ENCODE measurements at places on chromosomes 7 and 10. TPM values are rescaled to one million over a fixed set of nuclear protein-coding genes. Genes with fewer than 3 reads are reported as not detected.
A peak's percentile ranks its signal among the peaks of the same experiment; 100 is the strongest.

GRCh38 chr10:77888356-77888703 lies 38.2 kb downstream of the DLG5 start:
- H3K27me3 ChIP-seq: no peaks in the 10 kb centered on the region
- no peak overlapping the region for H3K4me3 ChIP-seq
- no peak overlapping the region for H3K27ac ChIP-seq
- H3K36me3 ChIP-seq: no peaks in the 10 kb centered on the region
- H3K4me1 ChIP-seq: no peaks in the 10 kb centered on the region

The MYL10 gene
- not detected for total RNA-seq

DNA sequence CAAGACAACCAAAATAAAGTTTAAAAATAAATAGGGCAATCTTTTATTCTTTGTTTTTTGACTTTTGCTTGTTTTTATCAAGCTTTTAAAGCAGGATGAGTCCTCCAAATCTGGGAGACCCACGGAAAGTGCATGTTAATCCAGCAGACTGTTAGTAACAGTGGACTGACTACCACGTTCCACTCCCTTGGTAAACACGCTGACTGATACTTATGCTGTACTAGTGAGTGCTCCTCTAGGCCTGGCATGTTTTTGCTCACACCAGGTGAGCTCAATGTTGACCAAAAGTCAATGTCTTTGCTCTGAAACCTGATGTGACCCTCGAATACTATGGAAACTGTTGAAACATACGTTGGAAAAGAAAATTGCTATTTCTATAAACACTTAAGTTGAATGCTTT lies 88.4 kb downstream of the KIAA1549 start:
- peaks cover 5% of the 10 kb centered on the region for H3K27me3 ChIP-seq
- no peaks in the 10 kb centered on the region for H3K36me3 ChIP-seq
- H3K27ac ChIP-seq: no peak overlapping the region
- DNase-seq: no peak
- H3K4me1 ChIP-seq: peaks cover 6% of the 10 kb centered on the region

The RADIL gene
- total RNA-seq: 0.42 TPM

GRCh38 chr10:78894089-78894840 lies 174.5 kb upstream of the ZMIZ1 start:
- no peak for DNase-seq
- no peak overlapping the region for H3K27ac ChIP-seq
- peaks cover 3% of the 10 kb centered on the region for H3K27me3 ChIP-seq
- H3K4me1 ChIP-seq: no peaks in the 10 kb centered on the region
- no peaks in the 10 kb centered on the region for H3K36me3 ChIP-seq

DNA sequence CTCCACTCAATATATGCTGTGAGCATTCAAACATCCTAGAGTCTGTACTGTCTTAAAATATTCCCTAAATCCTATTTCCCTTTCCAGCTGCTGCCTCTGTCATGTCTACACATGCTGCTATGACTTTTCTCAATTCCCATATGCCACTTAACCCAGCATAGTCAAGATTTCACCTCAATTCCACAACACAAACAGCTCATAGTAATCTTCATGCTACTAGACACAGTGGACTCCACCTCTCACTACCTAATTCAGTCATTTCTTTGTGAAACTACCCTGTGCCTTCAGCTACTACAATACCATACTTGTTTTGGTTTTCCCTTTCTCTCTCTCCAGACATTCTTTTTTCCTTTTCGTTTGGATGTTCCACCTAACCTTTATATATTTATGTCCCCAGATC lies 45.5 kb downstream of the GSAP start:
- no peaks in the 10 kb centered on the region for H3K4me1 ChIP-seq
- no peak overlapping the region for H3K4me3 ChIP-seq
- peaks cover 6% of the 10 kb centered on the region for H3K36me3 ChIP-seq
- H3K27ac ChIP-seq: no peak overlapping the region

The MYOZ1 gene
- total RNA-seq: not detected

DNA sequence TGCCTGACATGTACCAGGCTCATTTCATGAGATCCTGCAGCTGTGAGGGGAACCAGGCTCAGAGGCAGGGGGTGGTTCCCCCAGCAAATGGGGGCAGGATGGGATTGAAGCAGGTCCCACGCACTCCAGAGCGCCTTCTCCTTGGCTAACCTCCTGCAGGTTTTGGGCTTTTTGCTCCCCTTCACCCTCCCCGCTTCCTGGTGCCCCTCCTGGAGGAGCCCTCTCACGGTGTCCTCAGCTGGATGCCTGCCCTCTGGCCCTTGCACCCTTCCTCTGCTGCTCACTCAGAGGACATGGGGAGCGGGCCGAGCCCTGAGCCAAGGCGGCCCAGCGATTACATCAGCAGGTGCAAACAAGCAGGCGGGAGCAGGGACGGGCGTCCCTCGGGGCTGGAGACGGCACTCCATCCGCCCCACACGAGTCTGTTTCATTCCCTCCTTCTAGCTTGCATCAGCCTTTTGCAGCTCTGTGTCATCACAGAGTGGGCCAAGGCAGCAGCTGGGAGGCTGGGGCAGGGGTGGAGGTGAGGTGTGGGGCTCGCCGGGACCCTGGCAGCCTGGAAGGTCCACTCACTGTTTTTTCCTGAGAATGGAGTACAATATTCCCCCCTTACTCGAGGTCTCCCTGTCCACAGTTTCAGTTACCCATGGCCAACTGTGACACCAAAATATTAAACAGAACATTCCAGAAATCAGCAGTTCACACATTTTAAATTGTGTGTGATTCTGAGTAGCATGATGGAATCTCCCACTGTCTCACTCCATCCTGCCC lies 52.7 kb upstream of the SLC29A3 start:
- no peak overlapping the region for H3K4me3 ChIP-seq
- no peaks in the 10 kb centered on the region for H3K4me1 ChIP-seq
- no peaks in the 10 kb centered on the region for H3K27me3 ChIP-seq
- H3K36me3 ChIP-seq: no peaks in the 10 kb centered on the region
- H3K27ac ChIP-seq: no peak overlapping the region

The TUBAL3 gene
- not detected for total RNA-seq

DNA sequence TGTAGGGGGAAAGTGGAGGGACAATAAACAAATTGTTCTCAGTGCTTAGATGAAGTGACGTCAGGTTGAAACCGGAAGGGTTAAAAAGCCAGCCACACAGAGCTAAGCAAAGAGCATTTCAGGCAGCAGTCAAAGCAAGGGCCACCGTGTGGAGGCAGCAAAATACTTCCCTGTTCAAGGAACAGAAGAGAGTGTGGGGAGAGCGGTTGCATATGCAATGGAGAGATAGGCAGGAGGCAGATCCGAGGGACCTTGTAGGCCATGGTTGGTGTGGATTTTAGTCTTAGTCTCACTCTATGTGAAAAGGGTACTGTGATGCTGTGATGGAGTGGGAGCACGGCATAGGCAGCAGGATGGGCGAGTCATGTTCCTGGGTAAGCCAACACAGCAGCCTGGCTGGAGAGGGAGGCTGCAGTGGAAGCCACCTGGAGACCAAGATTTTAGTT lies 3.8 kb upstream of the STN1 start:
- peaks cover 8% of the 10 kb centered on the region for H3K4me1 ChIP-seq
- peak; percentile 64 for DNase-seq
- H3K27ac ChIP-seq: no peak overlapping the region
- H3K4me3 ChIP-seq: no peak overlapping the region
- no peaks in the 10 kb centered on the region for H3K27me3 ChIP-seq

DNA sequence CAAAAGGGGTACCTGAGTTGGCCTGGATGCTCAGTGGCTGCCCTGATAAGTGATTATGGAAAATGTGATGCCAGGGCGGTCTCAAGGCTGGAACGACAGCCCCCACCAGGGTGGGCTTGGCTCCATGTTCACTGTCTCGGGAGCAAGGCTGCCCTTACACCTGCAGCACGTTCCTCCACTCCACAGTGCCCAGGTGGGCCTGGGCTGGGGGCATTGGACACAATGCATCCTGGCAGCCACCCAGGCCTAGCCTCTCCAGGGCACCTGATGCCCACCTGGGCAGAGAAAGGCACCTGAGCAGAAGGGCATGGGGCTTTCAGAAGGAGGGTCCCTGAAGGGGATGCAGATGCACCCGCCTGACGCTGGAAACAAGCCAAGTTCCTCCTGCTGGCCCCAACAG lies 548.3 kb downstream of the DNAJB6 start:
- DNase-seq: no peak
- H3K27ac ChIP-seq: no peak overlapping the region
- H3K4me1 ChIP-seq: peaks cover 15% of the 10 kb centered on the region

- H3K4me1 ChIP-seq: no peaks in the 10 kb centered on the region
- DNase-seq: no peak
- no peak overlapping the region for H3K4me3 ChIP-seq
- H3K36me3 ChIP-seq: no peaks in the 10 kb centered on the region
- no peaks in the 10 kb centered on the region for H3K27me3 ChIP-seq
- no peak overlapping the region for H3K27ac ChIP-seq
Observed at GRCh38 chr7:64618785-64619456, 47.0 kb upstream of the ZNF107 start.

The AVL9 gene
- 56.6 TPM for total RNA-seq

GRCh38 chr10:49312246-49312869 lies 13.4 kb downstream of the C10orf71 start:
- no peaks in the 10 kb centered on the region for H3K36me3 ChIP-seq
- no peak overlapping the region for H3K4me3 ChIP-seq
- H3K27ac ChIP-seq: no peak overlapping the region

The C7orf33 gene
- not detected for total RNA-seq

- H3K27ac ChIP-seq: peak overlapping the region; percentile 86
- no peaks in the 10 kb centered on the region for H3K27me3 ChIP-seq
- peaks cover 19% of the 10 kb centered on the region for H3K36me3 ChIP-seq
- peaks cover 39% of the 10 kb centered on the region for H3K4me1 ChIP-seq
- peak; percentile 66 for DNase-seq
- peak overlapping the region; percentile 93 for H3K4me3 ChIP-seq
Observed at GRCh38 chr7:39950473-39951225, 593 bp downstream of the CDK13 start.

DNA sequence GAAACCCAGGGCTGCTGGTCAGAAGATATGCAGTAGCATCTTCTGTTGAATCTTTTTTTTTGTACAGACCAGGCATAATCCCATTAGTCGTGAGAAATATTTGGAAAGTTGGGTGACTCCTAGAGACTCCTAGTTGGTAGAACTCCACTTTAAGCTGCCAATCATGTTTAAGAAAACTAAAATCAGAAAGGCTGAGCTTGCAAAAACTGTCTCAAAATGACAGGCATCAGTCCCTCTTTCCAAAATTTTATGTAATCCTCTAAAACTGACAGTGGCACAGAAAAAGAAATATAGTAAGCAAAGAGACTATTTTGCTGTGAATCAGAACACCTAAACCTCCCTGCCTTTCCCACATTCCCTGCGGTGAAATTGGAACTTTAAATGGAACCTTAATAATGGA lies 568.5 kb downstream of the CCSER2 start:
- no peaks in the 10 kb centered on the region for H3K36me3 ChIP-seq
- no peaks in the 10 kb centered on the region for H3K4me1 ChIP-seq
- DNase-seq: no peak

DNA sequence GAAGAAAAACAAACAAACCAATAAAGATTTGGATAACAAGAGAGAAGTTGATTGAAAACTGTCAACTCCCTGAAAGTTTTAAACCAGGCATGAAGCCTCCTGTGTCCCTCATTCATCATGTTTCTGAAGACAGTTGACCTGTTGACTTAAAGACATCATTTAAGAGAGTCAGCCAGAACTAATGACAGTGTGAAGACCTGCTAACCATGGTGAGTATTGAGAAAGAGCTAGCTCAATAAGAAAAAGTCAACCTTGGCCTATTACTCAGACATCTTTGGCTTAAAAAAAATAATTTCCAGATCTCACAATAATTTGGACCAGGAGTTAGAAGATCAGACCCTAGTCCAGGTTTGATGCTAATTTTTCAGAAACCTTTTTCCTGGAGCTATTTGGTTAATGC lies 45.3 kb upstream of the ANKRD1 start:
- no peak overlapping the region for H3K27ac ChIP-seq
- no peaks in the 10 kb centered on the region for H3K36me3 ChIP-seq
- no peak overlapping the region for H3K4me3 ChIP-seq

DNA sequence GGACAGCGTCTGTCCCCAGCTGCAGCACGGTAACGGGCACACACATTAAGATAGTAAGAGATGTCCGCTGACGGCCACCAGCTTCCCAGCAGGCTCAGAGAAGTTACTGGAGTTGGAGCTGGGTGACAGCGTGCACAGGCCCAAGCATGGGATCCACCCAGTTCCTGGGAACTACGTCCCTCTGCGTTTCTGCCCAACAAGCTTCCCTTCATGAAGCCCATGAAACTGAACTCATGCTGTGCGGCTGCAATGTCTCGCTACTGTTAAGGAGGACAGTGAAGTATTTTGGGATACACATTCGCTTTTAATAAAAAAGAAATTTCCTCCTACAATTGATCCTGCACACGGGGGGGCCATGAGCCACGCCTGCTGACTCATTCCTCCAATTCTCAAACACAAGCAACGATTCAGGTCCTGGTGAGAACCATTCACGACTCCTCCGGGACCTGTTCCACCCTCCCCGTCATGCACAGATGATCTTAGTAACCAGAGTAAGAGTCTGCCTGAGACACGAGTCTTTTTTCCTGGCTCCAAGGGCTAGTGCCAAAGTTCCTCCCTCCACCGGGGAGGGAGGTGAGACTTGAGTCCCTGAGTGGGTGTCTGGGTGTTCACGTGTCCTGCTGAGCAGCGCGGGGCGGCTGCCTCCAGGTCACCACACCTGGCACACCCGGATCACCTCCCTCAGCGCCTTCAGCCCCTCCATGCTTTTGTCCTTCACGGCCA lies 2.6 kb downstream of the PSMG3 start:
- no peaks in the 10 kb centered on the region for H3K27me3 ChIP-seq
- peaks cover 22% of the 10 kb centered on the region for H3K36me3 ChIP-seq
- H3K4me3 ChIP-seq: no peak overlapping the region
- peaks cover 32% of the 10 kb centered on the region for H3K4me1 ChIP-seq

DNA sequence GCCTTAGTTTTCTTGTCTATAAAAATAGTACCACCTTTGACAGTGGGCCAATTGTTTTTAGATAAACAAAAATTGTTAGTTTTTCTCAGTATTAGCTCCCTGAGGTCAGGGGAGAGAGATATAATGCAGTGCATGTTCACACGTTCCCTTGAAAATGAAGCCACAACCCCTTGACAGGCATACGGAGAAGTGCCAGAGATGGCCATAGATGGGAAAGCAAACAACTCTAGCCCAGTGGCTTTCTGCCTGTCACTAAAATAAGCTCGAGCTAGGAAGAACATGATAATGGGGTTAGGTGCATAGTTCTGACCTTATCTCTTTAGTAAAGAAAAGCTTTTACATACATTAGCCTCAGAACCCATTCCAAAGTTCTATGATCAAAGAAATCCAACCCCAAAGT lies 124.9 kb downstream of the CHRM2 start:
- H3K27me3 ChIP-seq: no peaks in the 10 kb centered on the region
- no peaks in the 10 kb centered on the region for H3K36me3 ChIP-seq
- no peak overlapping the region for H3K4me3 ChIP-seq

GRCh38 chr7:95490231-95490762 lies 4.6 kb downstream of the ASB4 start:
- no peaks in the 10 kb centered on the region for H3K36me3 ChIP-seq
- H3K4me1 ChIP-seq: no peaks in the 10 kb centered on the region
- H3K4me3 ChIP-seq: no peak overlapping the region
- DNase-seq: no peak
